ENCODE measurements at places on chromosomes 1 and 21.

DNA sequence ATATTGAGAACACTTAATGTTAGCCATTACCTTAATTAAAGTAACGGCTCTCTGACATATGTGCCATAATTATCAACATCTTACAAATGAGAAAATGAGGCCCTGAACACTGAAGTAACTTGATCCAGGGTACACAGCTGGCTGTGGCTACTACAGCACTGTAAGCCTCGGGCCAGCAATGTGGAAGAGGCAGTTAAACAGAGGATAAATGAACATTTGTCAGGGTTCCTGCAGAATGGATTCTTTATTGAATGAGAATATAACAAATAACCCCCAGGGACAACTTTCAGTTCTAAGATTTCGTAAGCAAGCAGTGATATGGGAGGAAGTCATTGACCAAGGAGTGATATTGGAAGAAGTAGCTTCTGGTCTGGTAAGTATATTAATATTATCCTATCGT is 70.5 kb upstream of the SCYL3 start:
- no peak for DNase-seq

- DNase-seq = no peak
These were observed 22.7 kb downstream of the C21orf91 start for GRCh38 chr21:17796503-17796902.

GRCh38 chr1:15330028-15330427 is 79.7 kb upstream of the EFHD2 start:
- no peak for DNase-seq

DNA sequence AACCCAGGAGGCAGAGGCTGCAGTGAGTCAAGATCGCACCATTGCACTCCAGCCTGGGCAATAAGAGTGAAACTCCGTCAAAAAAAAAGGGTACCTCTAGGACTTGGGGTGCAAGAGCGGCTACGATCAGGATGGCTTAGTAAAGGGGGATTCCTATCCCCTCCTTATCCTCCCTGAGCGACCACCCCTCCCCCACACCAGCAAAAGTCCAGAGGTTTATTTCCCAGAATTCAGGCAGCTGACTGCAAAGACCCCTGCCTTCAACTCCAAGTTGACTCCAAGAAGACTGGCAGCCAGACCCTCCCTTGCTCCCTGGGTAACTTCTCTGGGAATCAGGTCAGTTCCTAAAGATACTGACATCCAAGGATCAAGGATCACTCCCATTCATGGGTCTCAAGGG is 12.4 kb upstream of the PRDM16 start:
- DNase-seq = no peak

DNA sequence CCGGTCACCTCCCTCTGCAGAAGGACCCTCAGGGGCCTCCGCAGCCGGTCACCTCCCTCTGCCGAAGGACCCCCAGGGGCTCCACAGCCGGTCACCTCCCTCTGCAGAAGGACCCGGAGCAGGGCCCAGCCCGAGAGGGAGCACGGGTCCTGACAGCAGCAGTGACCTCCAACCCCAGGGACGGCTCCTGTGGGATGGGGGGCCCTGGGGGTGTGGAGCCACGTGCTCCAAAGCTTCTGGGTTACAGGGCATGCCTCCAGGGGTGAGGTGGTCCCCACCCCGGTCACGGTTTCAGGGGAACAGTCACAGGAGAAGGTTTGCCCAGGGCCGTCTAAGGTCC is 40.3 kb downstream of the SLC19A1 start:
- no peak for DNase-seq

GRCh38 chr1:22569269-22569668 is 6.0 kb downstream of the EPHA8 start:
- no peak for DNase-seq

GRCh38 chr21:29453511-29453910 is 154.8 kb downstream of the BACH1 start:
- no peak for DNase-seq
